ENCODE measurements at places on chromosomes 4 and X. TPM values are rescaled to one million over a fixed set of nuclear protein-coding genes. Genes with fewer than 3 reads are reported as not detected.

The TRPC3 gene
- 0.82 TPM for total RNA-seq

The CDX4 gene
- total RNA-seq: not detected

The NXF2 gene
- not detected for total RNA-seq

The STBD1 gene
- 64.8 TPM for total RNA-seq

The MGARP gene
- not detected for total RNA-seq

The LRPAP1 gene
- 117 TPM for total RNA-seq

The USP51 gene
- total RNA-seq: 7.2 TPM

The ATP1B4 gene
- 367 TPM for total RNA-seq

The GYPA gene
- total RNA-seq: 5.3 TPM

The FGFR3 gene
- 68.0 TPM for total RNA-seq

The S100P gene
- 1.7 TPM for total RNA-seq

The S100G gene
- total RNA-seq: not detected

The RAI2 gene
- 2.1 TPM for total RNA-seq

The SRPX gene
- 85.9 TPM for total RNA-seq

The FAM184B gene
- total RNA-seq: 8.0 TPM

The NELFA gene
- 33.1 TPM for total RNA-seq

The CXCR3 gene
- 0.92 TPM for total RNA-seq

The NLRP2B gene
- total RNA-seq: not detected

The GC gene
- total RNA-seq: not detected

The HS6ST2 gene
- 29.1 TPM for total RNA-seq

The NOCT gene
- 11.1 TPM for total RNA-seq
